ENCODE measurements at places on chromosomes 1 and 21.
A peak's percentile ranks its signal among the peaks of the same experiment; 100 is the strongest.

DNA sequence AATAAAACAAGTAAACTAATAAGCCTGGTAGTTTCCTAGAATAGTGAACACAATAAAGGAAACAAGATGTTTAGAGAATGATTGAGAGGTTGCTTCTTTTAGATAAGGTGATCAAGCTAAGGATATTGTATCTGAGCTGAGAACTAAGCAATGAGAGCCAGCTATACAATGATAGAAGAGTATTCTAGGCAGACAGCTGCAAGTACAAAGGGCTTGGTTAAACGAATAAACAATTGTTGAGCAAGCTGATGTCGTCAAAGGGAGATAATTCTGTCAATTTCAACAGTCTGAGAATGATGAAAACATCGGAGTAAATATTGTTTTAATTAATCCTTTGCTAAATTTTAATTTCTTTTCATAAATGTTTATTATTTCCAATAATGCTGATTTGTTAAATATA, 5.5 kb upstream of the FH start:
- no peak for DNase-seq

DNA sequence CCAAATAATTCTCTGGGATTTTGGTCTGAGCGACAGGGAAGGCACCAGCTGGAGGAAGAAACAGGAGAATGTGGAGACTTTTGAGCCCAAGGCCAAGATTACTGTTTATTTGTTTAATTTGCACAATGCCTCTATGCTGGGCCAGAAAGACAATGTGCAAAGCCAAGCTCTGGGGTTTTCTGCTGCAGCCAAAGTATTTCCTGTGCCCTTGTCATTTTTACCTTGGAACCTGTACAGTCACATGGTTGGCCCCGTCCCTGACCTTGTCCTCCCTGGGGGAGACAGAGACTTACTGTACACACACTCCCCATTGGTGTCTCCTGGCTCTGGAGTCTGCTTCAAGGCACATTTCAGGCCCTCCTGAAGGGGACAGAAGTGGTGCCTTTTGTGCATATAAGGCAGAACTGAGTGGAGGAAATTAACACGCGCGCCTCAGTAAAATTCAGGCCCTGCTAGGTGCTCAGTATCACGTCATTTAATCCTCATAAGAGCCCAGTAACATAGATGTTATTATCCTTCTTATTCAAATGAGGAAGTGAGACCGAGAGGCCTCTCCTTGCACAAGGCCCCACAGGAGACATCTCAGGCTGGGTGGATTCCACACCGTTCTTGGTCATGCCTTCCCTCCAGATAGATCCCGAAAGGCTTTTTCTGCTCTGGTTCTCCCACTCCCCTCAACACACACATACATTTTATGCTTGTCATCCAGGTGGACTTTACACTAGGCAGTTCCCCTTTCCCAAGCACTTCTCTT, 21.1 kb downstream of the C1orf115 start:
- DNase-seq = no peak

DNA sequence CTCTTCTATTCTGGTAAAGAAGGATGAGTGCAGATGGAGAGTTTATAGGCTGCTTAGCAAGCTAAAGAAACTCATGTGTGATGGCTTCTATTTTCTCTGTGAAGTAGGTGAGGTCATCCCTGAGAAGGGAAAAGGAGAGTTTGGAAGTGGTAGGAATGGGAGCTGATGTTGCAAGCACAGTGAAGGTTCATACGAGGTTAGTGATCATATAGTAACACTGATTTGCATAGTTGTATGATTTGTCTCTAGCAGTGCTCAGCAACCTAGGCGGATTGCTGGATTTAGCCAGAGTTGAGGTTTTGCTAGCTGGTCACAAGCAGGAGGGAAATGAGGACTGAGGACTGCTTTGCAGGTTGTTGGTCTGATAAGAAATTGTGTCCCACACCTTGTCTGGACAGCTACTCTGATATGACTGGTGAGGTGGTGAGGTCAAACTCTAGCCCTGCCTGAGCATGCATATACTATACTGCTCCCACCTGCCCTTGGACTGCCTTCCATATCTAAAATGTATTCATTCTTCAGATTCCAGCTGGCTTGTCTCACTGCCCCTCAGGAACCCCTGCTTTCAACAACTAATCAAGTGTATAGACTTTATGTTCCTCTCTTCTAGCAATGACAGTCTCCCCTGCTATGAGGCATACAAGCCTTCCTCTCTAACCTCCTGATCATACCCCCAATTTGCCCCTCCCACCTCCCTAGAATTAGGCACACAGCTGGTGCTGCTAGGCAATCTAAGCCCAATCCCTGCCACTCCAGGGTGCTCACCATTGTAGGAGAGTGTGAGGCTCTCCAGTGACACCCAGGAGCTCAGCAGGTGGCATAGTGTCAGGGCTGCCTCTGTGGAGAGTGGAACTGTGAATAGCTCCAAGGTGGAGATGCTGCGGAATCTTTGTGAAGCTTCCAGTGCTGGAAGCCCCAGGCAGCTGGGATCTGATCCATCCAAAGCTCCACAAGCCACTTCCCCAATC, 18.5 kb downstream of the LRRC41 start:
- peak; percentile 87 for DNase-seq

GRCh38 chr1:87560601-87561360, 232.1 kb downstream of the LMO4 start:
- peak; percentile 4 for DNase-seq

- peak; percentile 19 for DNase-seq
These were observed 1.8 kb downstream of the RNF220 start for GRCh38 chr1:44406737-44407429.

DNA sequence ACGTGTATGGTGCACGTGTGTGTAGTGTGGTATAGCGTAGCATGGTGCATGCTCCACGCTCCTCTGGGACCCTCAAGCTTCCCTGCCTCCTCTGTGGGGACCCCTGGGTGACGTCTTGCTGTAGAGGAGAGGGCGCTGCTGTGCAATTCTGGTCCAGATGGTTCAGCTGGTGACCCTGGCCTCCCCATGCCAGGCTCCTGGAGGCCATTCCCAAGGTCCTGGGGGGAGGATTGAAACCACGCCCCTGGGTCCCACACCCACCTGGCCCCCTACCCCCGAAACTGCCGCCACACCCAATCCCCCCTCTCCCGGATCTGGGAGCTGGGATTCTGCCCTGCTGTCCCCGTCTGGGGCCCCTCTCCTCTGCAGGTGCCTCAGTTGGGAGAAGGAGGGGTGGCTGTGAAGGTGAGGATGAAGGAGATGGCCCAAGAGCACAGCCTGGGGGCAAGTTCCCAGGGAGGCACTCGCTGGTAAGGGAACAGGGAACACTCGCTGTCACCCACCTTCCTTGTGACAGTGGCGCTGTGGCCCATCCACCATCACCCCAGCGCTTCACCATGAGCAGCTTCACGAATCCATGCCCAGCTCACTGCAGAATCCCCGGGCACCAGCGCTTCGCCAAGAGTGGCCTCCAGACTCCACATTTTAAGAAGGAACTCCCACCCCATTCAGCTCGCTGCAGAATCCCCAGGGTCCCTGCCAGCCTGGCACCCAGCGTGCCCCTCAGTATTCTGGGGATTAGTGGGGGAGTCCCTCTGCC, 38.0 kb downstream of the WDR4 start:
- DNase-seq = no peak

- no peak for DNase-seq
These were observed 1.2 kb upstream of the CLEC20A start for GRCh38 chr1:178497903-178498478.

DNA sequence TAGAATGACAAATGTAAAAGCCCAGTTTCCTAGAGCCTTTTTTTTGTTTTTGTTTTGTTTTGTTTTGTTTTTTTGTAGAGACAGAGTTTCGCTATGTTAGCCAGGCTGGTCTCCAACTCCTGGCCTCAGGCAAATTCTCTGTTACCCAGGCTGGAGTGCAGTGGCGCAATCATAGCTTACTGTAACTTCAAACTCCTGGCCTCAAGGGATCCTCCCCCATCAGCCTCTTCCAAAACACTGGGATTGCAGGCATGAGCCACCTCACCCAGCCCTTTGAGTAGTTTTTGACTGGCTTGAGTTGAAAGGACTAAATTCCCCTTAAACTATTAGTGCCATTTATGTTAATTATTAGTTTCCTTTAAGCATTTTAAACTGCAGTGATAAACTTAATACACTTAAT, 28.8 kb upstream of the ZBTB18 start:
- no peak for DNase-seq

DNA sequence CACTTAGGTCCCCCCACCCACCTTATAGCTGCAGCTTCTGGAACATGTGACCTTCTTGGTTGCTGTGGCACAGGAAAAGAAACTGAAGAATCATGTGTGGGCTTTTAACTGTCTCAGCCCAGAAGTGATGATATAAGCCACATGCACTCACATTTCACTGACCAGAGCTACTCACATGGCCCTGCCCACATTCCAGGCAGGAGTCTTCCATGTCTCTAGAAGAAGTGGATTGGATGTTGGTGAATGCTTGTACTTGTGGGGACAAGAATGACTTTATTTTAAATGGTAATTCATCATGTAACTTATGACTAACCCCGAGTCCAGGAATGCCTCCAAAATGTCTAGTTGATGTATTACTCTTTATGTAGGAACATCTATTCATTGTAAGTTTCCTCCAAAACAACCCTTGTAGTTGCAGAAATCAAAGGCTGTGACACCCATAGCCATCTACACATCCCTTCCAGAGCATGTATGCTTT, 15.8 kb upstream of the CAMK1G start:
- DNase-seq = no peak

DNA sequence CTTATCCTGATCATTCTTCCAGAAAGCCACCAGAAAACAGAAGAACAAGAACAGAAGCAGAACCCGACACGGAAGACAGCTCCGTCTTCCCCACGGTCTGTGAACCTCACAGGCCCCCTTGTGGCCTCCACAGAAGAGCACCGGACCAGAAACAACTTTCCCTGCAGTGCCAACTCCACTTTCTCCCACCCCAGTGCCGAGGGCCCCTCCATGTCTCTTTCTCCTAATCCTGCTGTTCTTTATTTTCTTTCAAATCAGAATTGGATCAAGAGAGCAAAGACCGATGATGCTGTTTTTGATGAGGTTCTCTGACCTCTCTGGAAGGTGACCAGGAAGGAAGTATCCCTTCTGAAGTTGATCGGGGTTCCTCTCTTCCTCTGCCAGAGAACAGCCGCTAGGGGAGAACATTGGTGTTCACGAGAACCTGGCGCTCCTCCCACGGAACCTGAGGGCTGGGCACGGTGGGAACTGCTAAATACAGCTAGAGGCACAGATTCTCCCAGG, 58.9 kb upstream of the CTTNBP2NL start:
- peak; percentile 16 for DNase-seq
